ENCODE measurements at places on chromosomes 5 and 9.
A peak's percentile ranks its signal among the peaks of the same experiment; 100 is the strongest.

GRCh38 chr9:125428060-125428901, 166.7 kb downstream of the GAPVD1 start:
- H3K27ac ChIP-seq, result no peak overlapping the region
- peak; percentile 36 for DNase-seq
- no peaks in the 10 kb centered on the region for H3K36me3 ChIP-seq
- H3K27me3 ChIP-seq, result no peaks in the 10 kb centered on the region
- no peak overlapping the region for H3K4me3 ChIP-seq
- no peaks in the 10 kb centered on the region for H3K4me1 ChIP-seq

GRCh38 chr5:123868267-123868666, 356.3 kb downstream of the CSNK1G3 start:
- DNase-seq, result no peak
- no peaks in the 10 kb centered on the region for H3K4me1 ChIP-seq
- no peaks in the 10 kb centered on the region for H3K27me3 ChIP-seq

DNA sequence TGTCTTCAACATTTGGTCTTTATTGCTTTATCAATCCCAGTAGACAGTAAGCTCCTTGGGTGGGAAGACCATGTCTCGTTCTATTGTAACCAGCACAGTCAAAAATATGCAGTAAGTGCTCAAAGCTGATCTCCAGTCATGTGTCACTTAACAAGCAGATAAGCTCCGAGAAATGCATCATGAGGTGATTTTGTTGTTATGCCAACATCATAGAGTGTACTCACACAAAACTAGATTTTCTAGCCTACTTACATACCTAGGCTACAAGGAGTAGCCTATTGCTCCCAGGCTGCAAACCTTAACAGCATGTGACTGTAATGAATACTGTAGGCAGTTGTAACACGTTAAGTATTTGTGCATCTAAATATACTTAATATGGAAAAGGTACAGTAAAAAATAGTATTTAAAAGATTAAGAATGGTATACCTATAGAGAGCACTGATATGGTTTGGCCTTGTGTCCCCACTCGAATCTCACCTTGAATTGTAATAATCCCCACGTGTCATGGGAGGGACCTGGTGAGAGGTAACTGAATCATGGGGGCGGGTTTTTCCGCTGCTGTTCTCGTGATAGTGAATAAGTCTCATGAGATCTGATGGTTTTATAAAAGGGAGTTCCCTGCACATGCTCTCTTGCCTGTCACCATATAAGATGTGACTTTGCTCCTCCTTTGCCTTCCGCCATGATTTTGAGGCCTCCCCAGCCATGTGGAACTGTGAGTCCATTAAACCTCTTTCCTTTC, 39.8 kb upstream of the PCSK5 start:
- H3K4me3 ChIP-seq, result no peak overlapping the region
- no peak overlapping the region for H3K27ac ChIP-seq
- H3K4me1 ChIP-seq, result no peaks in the 10 kb centered on the region
- no peaks in the 10 kb centered on the region for H3K36me3 ChIP-seq
- H3K27me3 ChIP-seq, result no peaks in the 10 kb centered on the region

DNA sequence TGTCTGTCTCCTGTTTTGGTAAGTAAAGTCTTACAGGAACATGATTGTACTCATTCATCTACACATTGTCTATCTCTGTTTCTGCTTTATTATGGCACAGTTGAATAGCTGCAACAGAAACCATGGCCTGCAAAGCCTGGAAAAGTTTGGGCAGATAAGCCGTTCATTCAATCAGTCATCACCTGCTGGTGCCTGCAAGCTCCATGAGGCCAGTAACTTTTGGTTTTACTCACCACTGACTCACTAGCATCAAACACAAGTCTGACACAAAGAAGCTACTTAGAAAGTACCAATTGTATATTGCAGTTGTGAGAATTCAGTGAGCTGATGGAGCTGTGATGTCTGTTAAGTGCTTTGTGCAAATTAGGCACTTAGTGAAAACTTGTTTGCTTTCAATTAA, 373.6 kb upstream of the SGCD start:
- DNase-seq, result peak; percentile 23
- H3K4me3 ChIP-seq, result no peak overlapping the region
- H3K27ac ChIP-seq, result no peak overlapping the region
- H3K4me1 ChIP-seq, result peaks cover 10% of the 10 kb centered on the region
- H3K27me3 ChIP-seq, result no peaks in the 10 kb centered on the region

DNA sequence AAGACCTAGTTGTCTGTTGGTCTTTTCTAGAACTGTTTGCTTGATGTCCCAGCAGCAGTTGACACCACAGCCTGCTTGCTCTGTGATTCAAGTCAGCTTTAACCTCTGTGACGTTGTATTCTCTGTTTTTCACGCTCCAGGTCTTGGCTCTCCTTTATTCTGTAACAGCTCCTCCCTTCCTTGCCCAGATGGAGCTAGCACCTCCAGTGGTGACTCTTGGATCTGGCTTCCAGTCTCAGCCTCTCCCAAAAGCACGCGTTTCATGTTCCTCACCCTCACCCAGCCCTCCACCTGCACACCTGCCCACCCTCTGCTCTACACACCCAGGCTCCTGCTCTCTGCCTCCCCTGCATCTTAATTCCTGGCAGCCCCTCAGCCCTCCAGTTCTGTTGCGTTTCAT, 50.6 kb downstream of the DMRT1 start:
- no peaks in the 10 kb centered on the region for H3K36me3 ChIP-seq
- no peaks in the 10 kb centered on the region for H3K4me1 ChIP-seq
- no peak overlapping the region for H3K4me3 ChIP-seq
- H3K27me3 ChIP-seq, result peaks cover 15% of the 10 kb centered on the region

- H3K27ac ChIP-seq, result no peak overlapping the region
- no peak for DNase-seq
- H3K4me3 ChIP-seq, result no peak overlapping the region
- no peaks in the 10 kb centered on the region for H3K4me1 ChIP-seq
- no peaks in the 10 kb centered on the region for H3K27me3 ChIP-seq
- H3K36me3 ChIP-seq, result no peaks in the 10 kb centered on the region
Measured at GRCh38 chr5:153361735-153362409, 128.6 kb upstream of the GRIA1 start.

- H3K36me3 ChIP-seq, result no peaks in the 10 kb centered on the region
- no peak overlapping the region for H3K27ac ChIP-seq
- H3K27me3 ChIP-seq, result peaks cover 20% of the 10 kb centered on the region
- H3K4me1 ChIP-seq, result no peaks in the 10 kb centered on the region
Measured at GRCh38 chr5:109669991-109670706, 19.6 kb upstream of the MAN2A1 start.

GRCh38 chr9:28155671-28156070, 582.4 kb upstream of the C9orf72 start:
- H3K4me1 ChIP-seq, result no peaks in the 10 kb centered on the region
- H3K4me3 ChIP-seq, result no peak overlapping the region
- no peak overlapping the region for H3K27ac ChIP-seq
- H3K27me3 ChIP-seq, result no peaks in the 10 kb centered on the region
- H3K36me3 ChIP-seq, result no peaks in the 10 kb centered on the region

DNA sequence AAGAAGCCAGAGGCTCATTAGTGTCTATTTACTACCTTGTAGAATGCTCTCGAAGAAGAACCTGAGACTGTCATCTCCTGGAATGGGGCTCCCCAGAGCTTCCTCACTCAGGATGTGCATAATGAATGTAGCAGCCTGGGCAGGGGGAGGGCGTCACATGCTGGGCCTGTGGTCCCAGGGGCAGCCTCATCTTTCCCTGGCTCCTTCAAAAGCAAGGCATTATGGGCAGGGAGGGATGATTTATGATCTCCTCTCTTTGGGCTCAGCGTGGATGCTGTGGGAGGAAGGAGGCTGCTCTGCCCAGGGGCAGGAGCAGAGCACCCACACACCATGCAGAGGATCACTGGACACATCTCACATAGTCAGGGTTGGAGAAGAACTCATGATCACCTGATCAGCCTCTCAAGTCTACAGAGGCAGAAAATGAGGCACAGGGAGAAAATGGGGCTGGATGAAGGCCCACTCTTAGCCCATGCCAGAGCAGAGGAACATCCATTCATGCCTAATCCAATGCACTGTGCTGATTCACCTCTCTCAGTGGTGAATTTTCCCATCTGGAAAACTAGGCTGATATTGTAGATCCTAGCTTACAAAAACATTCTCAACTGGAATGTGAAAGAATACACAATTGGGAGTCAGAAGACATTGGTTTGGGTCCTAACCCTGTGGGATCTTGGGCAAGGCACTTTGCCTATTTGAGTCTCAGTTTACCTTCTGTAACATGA, 173.7 kb downstream of the CARTPT start:
- H3K4me3 ChIP-seq, result no peak overlapping the region
- no peak overlapping the region for H3K27ac ChIP-seq
- no peaks in the 10 kb centered on the region for H3K36me3 ChIP-seq

DNA sequence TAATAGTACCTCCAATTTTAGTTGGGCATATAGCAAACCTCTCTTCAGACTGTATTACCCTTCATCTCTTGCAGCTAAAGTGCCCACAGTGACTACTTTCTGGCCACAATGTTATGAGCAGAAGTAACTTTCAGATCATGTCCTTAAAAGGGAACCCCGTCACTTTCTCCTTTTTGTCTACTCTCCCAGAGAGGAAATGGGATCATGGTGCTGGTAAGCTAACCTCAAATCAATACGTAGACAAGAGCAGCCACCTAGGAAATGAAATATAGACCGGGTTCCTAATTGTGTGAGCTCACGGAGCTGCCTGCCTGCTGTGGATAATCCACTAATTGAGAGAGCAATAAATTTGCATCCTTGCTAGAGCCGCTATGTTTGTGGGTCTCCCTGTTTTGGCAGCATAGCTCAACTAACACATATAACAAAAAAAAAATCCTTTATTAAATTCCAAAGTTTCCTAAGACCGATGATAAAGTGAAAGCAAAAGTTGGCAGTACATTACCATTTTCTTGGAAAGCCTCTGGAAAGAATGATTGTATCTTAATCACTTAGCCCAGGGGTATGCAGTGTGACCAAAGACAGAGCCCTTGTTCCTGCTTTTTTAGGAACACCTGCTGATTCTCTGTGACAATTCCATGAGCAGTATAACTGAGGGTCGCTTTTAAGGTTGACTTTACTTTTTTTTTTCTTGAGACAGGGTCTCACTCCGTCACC, 5.6 kb upstream of the IL7R start:
- H3K27ac ChIP-seq, result no peak overlapping the region
- peaks cover 24% of the 10 kb centered on the region for H3K4me1 ChIP-seq
- DNase-seq, result peak; percentile 77

GRCh38 chr9:78697618-78698017, 400.7 kb downstream of the PSAT1 start:
- no peaks in the 10 kb centered on the region for H3K36me3 ChIP-seq
- DNase-seq, result peak; percentile 54
- peak overlapping the region; percentile 34 for H3K27ac ChIP-seq
- H3K4me1 ChIP-seq, result peaks cover 37% of the 10 kb centered on the region

GRCh38 chr5:10632110-10632761, 68.4 kb downstream of the ANKRD33B start:
- no peaks in the 10 kb centered on the region for H3K36me3 ChIP-seq
- H3K27ac ChIP-seq, result no peak overlapping the region

GRCh38 chr5:154756868-154757813, 2.0 kb downstream of the LARP1 start:
- H3K27me3 ChIP-seq, result no peaks in the 10 kb centered on the region
- no peaks in the 10 kb centered on the region for H3K36me3 ChIP-seq
- peak overlapping the region; percentile 72 for H3K27ac ChIP-seq
- H3K4me3 ChIP-seq, result peak overlapping the region; percentile 86
- peaks cover 51% of the 10 kb centered on the region for H3K4me1 ChIP-seq

- H3K27me3 ChIP-seq, result no peaks in the 10 kb centered on the region
- H3K36me3 ChIP-seq, result no peaks in the 10 kb centered on the region
- DNase-seq, result peak; percentile 45
- peak overlapping the region; percentile 68 for H3K27ac ChIP-seq
- peaks cover 18% of the 10 kb centered on the region for H3K4me1 ChIP-seq
- H3K4me3 ChIP-seq, result peak overlapping the region; percentile 80
Measured at GRCh38 chr5:78649211-78649695, 681 bp upstream of the LHFPL2 start.

- peak overlapping the region; percentile 95 for H3K27ac ChIP-seq
- peaks cover 11% of the 10 kb centered on the region for H3K36me3 ChIP-seq
- no peaks in the 10 kb centered on the region for H3K27me3 ChIP-seq
- H3K4me1 ChIP-seq, result peaks cover 32% of the 10 kb centered on the region
Measured at GRCh38 chr5:154858972-154859871, 795 bp downstream of the CNOT8 start.

GRCh38 chr5:180803181-180804128, 849 bp upstream of the MGAT1 start:
- peak overlapping the region; percentile 97 for H3K27ac ChIP-seq
- peaks cover 68% of the 10 kb centered on the region for H3K4me1 ChIP-seq
- H3K27me3 ChIP-seq, result no peaks in the 10 kb centered on the region
- peak; percentile 70 for DNase-seq
- no peaks in the 10 kb centered on the region for H3K36me3 ChIP-seq

- H3K27me3 ChIP-seq, result no peaks in the 10 kb centered on the region
- DNase-seq, result no peak
- H3K27ac ChIP-seq, result no peak overlapping the region
- peaks cover 34% of the 10 kb centered on the region for H3K36me3 ChIP-seq
Measured at GRCh38 chr5:159082474-159082873, 17.2 kb downstream of the EBF1 start.

GRCh38 chr5:168878135-168878745, 299.1 kb upstream of the PANK3 start:
- H3K36me3 ChIP-seq, result no peaks in the 10 kb centered on the region
- DNase-seq, result no peak
- H3K4me1 ChIP-seq, result 0 out of 2 replicates have a peak, but pooled peaks cover 7% of the 10 kb centered on the region
- H3K27ac ChIP-seq, result no peak overlapping the region
- H3K4me3 ChIP-seq, result no peak overlapping the region
- H3K27me3 ChIP-seq, result no peaks in the 10 kb centered on the region

DNA sequence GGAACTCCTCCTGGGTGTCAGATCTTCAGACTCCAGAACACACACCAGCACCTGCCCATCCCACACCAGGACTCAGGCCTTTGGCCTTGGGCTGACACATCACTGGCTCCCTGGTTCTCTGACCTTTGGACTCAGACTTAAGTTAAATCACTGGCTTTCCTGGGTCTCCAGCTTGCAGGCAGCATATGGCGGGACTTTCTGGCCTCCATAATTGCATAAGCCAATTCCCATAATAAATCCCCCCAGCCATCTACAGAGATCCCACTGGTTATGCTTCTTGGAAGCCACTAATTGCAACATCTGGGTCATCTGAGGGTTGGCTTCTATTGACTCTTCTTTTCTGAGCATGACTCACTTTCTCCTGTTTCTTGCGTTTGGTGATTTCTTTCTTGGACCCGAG, 80.3 kb upstream of the SARDH start:
- H3K36me3 ChIP-seq, result no peaks in the 10 kb centered on the region
- DNase-seq, result peak; percentile 49
- no peaks in the 10 kb centered on the region for H3K4me1 ChIP-seq
- H3K27me3 ChIP-seq, result no peaks in the 10 kb centered on the region
